ENCODE measurements at places on chromosomes 4 and X.

GRCh38 chr4:65580551-65580950 lies 89.7 kb downstream of the EPHA5 start:
- no peak for DNase-seq

DNA sequence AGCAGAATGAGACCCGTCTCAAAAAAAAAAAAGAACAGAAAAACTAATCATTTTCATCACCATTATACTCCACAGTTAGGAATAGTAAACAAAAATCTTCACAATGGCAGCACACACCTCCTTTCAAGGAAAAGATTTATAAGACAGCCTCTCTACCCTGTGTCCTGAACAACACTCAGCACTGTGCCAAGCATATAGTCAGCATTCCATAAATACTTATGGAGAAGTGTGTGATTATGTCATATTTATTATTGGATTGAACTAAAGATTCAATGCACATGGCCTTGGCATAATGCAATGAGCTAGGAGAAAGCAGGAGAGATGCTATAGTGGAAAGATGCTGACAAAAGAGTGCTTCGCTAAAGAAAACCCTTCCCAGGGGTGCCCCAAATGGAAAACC lies 52.6 kb downstream of the FAM114A1 start:
- DNase-seq, result no peak

GRCh38 chr4:109902559-109903251 lies 10.0 kb upstream of the EGF start:
- no peak for DNase-seq

DNA sequence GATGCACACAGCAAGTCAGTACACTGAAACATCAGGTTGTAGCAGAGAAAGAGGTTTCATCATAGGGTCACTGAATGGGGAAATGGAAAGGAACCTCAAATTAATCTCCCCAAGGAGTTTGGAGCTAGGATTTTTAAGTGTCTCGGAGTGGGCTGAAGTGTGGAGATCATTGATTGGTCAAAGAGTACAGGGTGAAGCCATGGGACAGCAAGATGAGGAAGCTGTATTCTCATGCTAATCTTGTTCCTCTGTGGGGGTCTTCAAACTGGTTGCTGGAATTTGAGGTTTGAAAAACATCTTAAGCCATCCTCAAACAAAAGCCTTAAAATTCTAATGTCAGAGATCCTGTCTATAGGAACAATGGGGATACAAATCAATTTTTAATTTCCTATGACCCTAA lies 78.8 kb upstream of the TEX13A start:
- no peak for DNase-seq

- DNase-seq, result no peak
Measured at GRCh38 chr4:25424539-25425228, 47.6 kb downstream of the ANAPC4 start.

- no peak for DNase-seq
Measured at GRCh38 chrX:17160975-17161374, 214.0 kb upstream of the NHS start.

GRCh38 chrX:275967-276580 lies 5.1 kb upstream of the PLCXD1 start:
- no peak for DNase-seq

DNA sequence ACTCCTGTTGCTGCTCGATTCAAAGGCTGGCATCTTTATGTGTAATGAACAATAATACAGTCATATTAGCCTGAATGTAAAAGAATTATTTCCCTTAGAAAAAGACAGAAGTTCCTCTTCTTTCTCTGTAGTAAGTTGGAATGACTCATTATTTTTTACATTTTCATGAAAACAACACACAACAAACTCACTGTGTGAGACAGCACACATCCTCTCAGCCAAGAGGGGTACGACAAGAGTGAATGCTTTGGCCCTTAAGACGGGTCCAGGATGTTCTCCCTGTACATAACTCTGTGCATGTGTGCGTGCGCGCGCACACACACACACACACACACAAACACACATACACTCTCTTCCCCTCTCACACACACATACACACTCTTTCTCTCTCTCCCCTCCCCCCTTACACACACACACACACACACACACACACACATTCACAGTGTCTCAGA lies 72.8 kb downstream of the MANBA start:
- no peak for DNase-seq

- DNase-seq, result no peak
Measured at GRCh38 chr4:174210354-174210753, 73.1 kb downstream of the FBXO8 start.
